IMR-90 (cell line): ENCODE measurements at places on chromosomes 6 and 20. TPM values are rescaled to one million over a fixed set of nuclear protein-coding genes. Genes with fewer than 3 reads are reported as not detected.
A peak's percentile ranks its signal among the peaks of the same experiment; 100 is the strongest.

- H3K4me1 ChIP-seq: no peaks in the 10 kb centered on the region
- no peaks in the 10 kb centered on the region for H3K27me3 ChIP-seq
- no peak overlapping the region for H3K4me3 ChIP-seq
- no peak overlapping the region for H3K27ac ChIP-seq
Observed at GRCh38 chr20:33770005-33770404, 38.2 kb downstream of the ZNF341 start.

ZNFX1 gene
- total RNA-seq: 46.7 and 60.9 TPM in 2 replicates

ID4 gene
- 3.0 and 11.1 TPM in 2 replicates for total RNA-seq

- no peak for DNase-seq
- H3K4me3 ChIP-seq: no peak overlapping the region
- H3K4me1 ChIP-seq: peaks cover 2% of the 10 kb centered on the region
Observed at GRCh38 chr6:75393806-75394205, 99.8 kb downstream of the FILIP1 start.

- H3K27ac ChIP-seq: no peak overlapping the region
- H3K27me3 ChIP-seq: no peaks in the 10 kb centered on the region
- H3K4me1 ChIP-seq: no peaks in the 10 kb centered on the region
- H3K4me3 ChIP-seq: no peak overlapping the region
Observed at GRCh38 chr6:167475947-167476346, 151.1 kb downstream of the TTLL2 start.

TRDN gene
- not detected in 2 replicates for total RNA-seq

- H3K4me3 ChIP-seq: no peak overlapping the region
- no peak for DNase-seq
- H3K4me1 ChIP-seq: peaks cover 3% of the 10 kb centered on the region
- no peaks in the 10 kb centered on the region for H3K27me3 ChIP-seq
Observed at GRCh38 chr6:35064757-35065440, 76.2 kb downstream of the TCP11 start.

GRCh38 chr20:23451956-23452487, 654 bp downstream of the CST11 start:
- no peak overlapping the region for H3K27ac ChIP-seq
- H3K36me3 ChIP-seq: no peaks in the 10 kb centered on the region
- H3K4me1 ChIP-seq: no peaks in the 10 kb centered on the region
- H3K4me3 ChIP-seq: no peak overlapping the region
- H3K27me3 ChIP-seq: peaks cover 6% of the 10 kb centered on the region

GRCh38 chr20:62056975-62057374, 8.7 kb downstream of the TAF4 start:
- H3K4me1 ChIP-seq: no peaks in the 10 kb centered on the region
- H3K27me3 ChIP-seq: no peaks in the 10 kb centered on the region
- H3K36me3 ChIP-seq: peaks cover 3% of the 10 kb centered on the region; the same call in 1 of the 2 replicates
- DNase-seq: no peak
- H3K27ac ChIP-seq: no peak overlapping the region
- no peak overlapping the region for H3K4me3 ChIP-seq

DNA sequence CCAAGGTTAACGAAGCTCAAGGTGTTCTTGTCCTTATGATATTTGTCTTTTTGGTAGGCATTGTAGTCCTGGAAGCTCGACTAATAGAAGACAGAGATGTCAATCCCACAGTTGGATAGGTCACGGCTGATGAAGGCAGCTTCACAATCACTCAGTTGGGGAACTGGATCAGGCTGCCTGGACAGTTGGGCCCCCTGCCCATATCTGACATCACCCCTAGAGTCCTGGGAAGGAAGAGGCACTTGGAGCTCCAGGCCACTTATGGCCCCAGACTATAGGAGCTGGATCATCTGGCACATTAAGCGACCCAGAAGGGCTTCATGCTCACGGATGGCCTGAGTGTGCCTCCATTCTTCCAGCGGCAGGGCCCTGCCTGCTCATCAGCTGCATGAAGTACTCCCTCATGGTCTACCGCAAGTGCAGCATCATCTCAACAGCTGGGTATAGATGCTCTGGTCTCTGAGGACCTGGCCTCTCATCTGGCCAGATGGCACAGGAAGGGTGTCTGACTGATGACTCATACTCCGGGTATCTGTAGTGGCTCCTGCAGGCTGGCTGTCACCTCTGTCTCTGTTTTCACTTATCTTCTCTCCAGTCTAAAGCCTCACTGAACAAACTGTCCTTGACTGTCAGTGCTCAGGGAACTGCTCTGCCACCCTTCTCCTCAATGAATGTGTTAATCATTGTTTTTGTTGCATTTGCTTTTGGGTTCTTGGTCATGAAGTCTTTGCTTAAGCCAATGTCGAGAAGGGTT, 29.2 kb upstream of the SSR1 start:
- H3K36me3 ChIP-seq: no peaks in the 10 kb centered on the region
- H3K27ac ChIP-seq: no peak overlapping the region
- peaks cover 7% of the 10 kb centered on the region for H3K27me3 ChIP-seq
- no peak for DNase-seq
- no peaks in the 10 kb centered on the region for H3K4me1 ChIP-seq

SPATS1 gene
- not detected in 2 replicates for total RNA-seq

PTGIS gene
- 1.1 and 1.6 TPM in 2 replicates for total RNA-seq

GTF3C6 gene
- 10.4 and 42.5 TPM in 2 replicates for total RNA-seq

DNA sequence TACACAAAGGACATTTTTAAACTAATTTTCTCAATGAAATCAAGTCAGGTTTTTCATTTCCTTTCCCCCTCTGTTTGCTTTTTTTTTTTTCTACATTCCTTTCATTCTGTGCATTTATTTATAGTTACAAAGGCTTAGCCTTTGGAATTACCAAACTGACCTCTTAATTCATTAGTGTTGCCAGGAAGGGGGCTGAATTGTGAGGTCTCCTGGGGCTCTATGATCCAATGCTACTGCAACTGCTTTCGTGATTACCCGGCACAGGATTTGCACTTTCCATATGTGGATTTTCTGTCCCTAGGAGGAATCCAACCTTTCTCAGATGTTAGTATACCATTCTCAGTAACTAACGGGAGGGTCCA, 35.3 kb downstream of the NEDD9 start:
- H3K27ac ChIP-seq: peak overlapping the region; percentile 97
- peaks cover 8% of the 10 kb centered on the region; the same call in 1 of the 2 replicates for H3K36me3 ChIP-seq
- H3K4me3 ChIP-seq: no peak overlapping the region
- DNase-seq: peak; percentile 88

CLIC5 gene
- total RNA-seq: not detected in 2 replicates

DNA sequence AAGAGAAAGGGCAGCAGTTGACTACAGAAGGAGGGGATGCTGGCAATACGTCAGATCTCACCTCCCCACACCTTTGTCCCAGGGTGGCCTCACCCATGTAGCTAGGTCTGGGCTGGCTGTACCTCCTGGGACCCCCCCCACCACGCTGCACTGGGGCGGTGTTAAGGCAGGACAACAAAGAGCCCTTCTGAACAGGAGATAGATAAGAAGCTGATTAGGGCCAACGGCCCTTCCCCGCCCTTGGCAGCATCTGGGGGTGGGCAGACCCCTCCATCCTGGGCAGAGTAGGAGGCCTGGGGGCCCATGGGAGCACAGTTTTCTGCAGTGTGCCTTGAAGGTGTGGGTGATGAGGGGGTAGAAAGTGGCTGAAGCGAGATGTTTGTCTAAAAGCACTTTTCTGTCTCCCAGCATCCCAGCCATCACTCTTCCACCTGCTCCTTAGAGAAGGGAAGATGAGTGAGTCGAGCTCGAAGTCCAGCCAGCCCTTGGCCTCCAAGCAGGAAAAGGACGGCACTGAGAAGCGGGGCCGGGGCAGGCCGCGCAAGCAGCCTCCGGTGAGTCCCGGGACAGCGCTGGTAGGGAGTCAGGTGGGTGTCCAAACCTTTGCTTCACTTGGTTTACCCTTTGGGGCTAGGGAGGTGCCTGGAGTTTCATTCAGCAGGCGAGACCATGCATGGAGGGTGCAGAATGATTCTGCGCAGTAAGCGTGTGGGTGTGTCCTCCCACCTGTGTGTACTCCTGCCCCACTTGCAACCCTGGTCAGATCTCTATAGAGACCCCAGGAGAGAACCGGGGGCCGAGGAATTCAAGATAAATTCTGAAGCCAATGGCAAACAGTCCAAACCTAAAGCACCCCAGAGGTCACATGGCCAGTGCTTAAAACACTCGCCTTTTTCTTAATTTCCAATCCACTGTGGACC, 3.9 kb downstream of the HMGA1 start:
- peaks cover 24% of the 10 kb centered on the region for H3K36me3 ChIP-seq
- DNase-seq: no peak
- H3K27ac ChIP-seq: no peak overlapping the region
- no peak overlapping the region for H3K4me3 ChIP-seq

GRCh38 chr6:116447052-116447451, 14.1 kb upstream of the CALHM6 start:
- no peak for DNase-seq
- H3K4me3 ChIP-seq: no peak overlapping the region
- H3K36me3 ChIP-seq: no peaks in the 10 kb centered on the region; the same call in 1 of the 2 replicates
- H3K27ac ChIP-seq: peak overlapping the region; percentile 96; the same call in 1 of the 2 replicates

- no peak overlapping the region for H3K4me3 ChIP-seq
- peak; percentile 36 for DNase-seq
- H3K36me3 ChIP-seq: no peaks in the 10 kb centered on the region
- no peaks in the 10 kb centered on the region for H3K27me3 ChIP-seq
Observed at GRCh38 chr6:125255201-125255600, 46.6 kb downstream of the HDDC2 start.

DNA sequence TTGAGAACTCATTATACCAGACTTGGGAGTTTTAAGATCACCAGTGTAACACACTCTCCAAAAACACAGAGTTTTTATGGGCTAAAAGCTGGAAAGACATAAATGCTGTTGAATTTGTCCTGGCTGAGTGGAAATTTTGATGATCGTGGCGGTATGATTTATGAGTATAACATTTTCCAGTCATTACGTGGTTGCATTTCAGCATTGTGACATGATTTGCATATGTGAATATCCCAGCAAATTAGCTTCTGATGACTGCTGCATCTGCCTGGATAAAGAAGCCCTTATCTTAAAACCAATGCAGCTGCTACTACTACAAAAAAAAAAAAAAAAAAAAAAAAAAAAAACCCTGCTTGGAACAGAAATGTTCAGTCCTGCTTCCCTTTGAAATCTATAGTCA, 850.9 kb downstream of the TFAP2A start:
- H3K36me3 ChIP-seq: no peaks in the 10 kb centered on the region
- DNase-seq: peak; percentile 15
- no peak overlapping the region for H3K4me3 ChIP-seq
- H3K27ac ChIP-seq: no peak overlapping the region
- no peaks in the 10 kb centered on the region for H3K4me1 ChIP-seq

DNA sequence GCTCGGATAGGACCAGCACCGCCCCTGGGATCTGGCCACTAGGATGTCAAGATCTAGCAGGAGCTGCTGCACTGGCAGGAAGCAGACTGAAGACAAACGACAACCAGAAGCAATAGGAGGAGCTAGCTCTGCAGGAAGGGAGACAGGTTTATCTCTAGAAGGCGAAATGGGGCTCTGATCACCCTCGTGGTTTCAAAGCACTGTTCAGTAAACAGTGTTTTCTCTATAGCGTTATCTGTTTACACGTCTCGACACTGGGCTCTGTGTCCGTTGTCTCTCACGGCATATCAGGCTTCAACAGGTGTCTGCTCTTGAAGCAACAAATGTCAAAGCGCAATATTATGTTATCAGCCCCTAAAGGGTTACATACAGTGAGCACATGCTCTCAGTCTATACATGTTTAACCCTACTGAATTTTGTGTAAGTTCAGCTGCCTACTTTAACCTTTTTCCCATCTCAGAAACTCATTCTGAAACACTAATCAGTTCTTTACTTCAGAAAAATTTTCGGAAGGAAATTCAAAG, 23.8 kb downstream of the TMEM14B start:
- H3K36me3 ChIP-seq: peaks cover 12% of the 10 kb centered on the region
- no peak for DNase-seq
- no peaks in the 10 kb centered on the region for H3K27me3 ChIP-seq

- H3K27ac ChIP-seq: no peak overlapping the region
- DNase-seq: no peak
- H3K27me3 ChIP-seq: no peaks in the 10 kb centered on the region
- peaks cover 11% of the 10 kb centered on the region for H3K4me1 ChIP-seq
Observed at GRCh38 chr6:125004198-125004597, 42.0 kb downstream of the RNF217 start.

RIPOR3 gene
- total RNA-seq: 0.28 and 0.54 TPM in 2 replicates

FOXQ1 gene
- not detected in 2 replicates for total RNA-seq

ENPP5 gene
- under 0.01 TPM in 1 of 2 replicates, not detected in the other for total RNA-seq

THBS2 gene
- 101 and 113 TPM in 2 replicates for total RNA-seq

GRCh38 chr6:310671-311070, 18.4 kb downstream of the DUSP22 start:
- DNase-seq: no peak
- H3K4me3 ChIP-seq: no peak overlapping the region
- H3K27me3 ChIP-seq: no peaks in the 10 kb centered on the region
- no peaks in the 10 kb centered on the region for H3K36me3 ChIP-seq

GRCh38 chr6:33719326-33719987, 8.0 kb upstream of the UQCC2 start:
- no peak overlapping the region for H3K27ac ChIP-seq
- H3K27me3 ChIP-seq: peaks cover 58% of the 10 kb centered on the region
- H3K36me3 ChIP-seq: no peaks in the 10 kb centered on the region
- H3K4me3 ChIP-seq: no peak overlapping the region
- H3K4me1 ChIP-seq: no peaks in the 10 kb centered on the region
- no peak for DNase-seq

CRISP1 gene
- total RNA-seq: not detected in 2 replicates

- H3K27me3 ChIP-seq: no peaks in the 10 kb centered on the region
- no peak overlapping the region for H3K4me3 ChIP-seq
- peaks cover 62% of the 10 kb centered on the region for H3K36me3 ChIP-seq
- H3K4me1 ChIP-seq: no peaks in the 10 kb centered on the region; the same call in 1 of the 2 replicates
Observed at GRCh38 chr6:157942351-157942750, 39.3 kb upstream of the SYNJ2 start.

SASH1 gene
- 16.5 and 20.3 TPM in 2 replicates for total RNA-seq

GRCh38 chr6:168226902-168227318, 92.7 kb downstream of the DACT2 start:
- no peak overlapping the region for H3K27ac ChIP-seq
- no peak for DNase-seq
- no peaks in the 10 kb centered on the region for H3K36me3 ChIP-seq
- H3K4me3 ChIP-seq: no peak overlapping the region
- no peaks in the 10 kb centered on the region for H3K4me1 ChIP-seq
- H3K27me3 ChIP-seq: no peaks in the 10 kb centered on the region

DNA sequence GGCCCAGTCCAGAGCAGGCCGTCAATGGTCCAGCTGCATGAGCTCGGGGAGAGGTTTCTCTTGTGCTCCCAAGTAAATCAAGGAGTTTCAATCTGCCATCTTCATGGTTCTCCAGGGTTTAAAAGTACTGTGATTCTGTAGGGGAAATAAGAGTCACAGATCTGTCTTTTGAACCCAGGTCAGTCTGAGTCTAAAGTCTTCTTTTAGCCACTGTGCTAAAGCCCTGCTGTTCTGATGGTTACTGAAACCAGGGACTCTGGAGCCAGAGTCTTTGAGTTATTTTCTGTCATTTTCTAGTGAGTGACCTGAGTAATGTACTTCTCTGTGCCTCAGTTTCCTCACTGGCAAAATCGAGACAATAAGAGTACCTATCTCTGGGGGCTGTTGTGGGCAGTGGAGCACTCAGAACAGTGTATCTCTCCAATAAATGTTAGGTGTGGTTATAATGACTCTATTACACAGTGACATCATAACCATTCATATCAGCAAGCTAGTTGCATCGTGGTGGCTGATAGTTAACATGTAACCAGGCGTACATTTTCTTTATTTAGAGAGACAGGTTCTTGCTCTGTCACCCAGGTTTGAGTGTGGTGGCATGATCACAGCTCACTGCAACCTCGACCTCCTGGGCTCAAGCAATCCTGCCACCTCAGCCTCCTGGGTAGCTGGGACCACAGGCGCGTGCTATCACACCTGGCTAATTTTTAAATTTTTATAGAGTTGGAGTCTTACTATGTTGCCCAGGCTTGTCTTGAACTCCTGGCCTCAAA, 74.6 kb upstream of the KCNG1 start:
- no peak for DNase-seq
- no peaks in the 10 kb centered on the region for H3K36me3 ChIP-seq
- no peak overlapping the region for H3K4me3 ChIP-seq
- no peak overlapping the region for H3K27ac ChIP-seq
- H3K27me3 ChIP-seq: peaks cover 75% of the 10 kb centered on the region
